ENCODE measurements at places on chromosomes 3 and 15.

- DNase-seq, result no peak
These were observed at the start of gene DUSP7 for GRCh38 chr3:52056521-52056967. Gene DUSP7, minus strand, starts transcription at chr3:52056571. Its CDS starts 205 bp downstream, at chr3:52056366.

DNA sequence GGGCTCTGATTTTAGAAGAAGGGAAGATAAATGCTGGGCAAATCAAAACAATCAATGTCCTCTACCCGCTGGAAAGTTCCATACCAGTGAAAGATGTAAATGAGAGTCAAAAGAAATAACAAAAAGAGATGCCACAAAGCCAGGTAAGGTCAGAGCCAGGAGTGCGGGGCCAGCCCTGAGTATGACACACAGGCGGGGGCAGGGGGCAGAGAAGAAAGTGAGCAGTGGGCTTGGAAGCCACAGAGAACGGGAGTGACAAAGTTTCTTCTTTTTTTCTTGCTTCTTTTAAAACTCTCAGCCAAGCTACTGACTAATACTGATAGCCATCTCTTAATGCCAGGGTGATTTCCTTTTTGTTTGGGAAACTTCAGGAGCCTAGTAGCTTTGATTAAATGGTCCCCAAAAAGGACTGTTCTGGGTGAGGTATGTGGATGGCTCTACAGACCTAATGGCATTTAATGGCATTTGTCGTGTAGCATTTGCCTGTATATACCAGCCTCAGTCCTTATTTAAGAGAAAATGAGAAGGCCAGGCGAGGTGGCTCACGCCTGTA is 23.1 kb upstream of the TSEN2 start:
- DNase-seq, result no peak

- no peak for DNase-seq
These were observed 79.6 kb upstream of the GADL1 start for GRCh38 chr3:30974071-30974470.

- no peak for DNase-seq
These were observed 256.2 kb upstream of the IL12A start for GRCh38 chr3:159732172-159733111.

DNA sequence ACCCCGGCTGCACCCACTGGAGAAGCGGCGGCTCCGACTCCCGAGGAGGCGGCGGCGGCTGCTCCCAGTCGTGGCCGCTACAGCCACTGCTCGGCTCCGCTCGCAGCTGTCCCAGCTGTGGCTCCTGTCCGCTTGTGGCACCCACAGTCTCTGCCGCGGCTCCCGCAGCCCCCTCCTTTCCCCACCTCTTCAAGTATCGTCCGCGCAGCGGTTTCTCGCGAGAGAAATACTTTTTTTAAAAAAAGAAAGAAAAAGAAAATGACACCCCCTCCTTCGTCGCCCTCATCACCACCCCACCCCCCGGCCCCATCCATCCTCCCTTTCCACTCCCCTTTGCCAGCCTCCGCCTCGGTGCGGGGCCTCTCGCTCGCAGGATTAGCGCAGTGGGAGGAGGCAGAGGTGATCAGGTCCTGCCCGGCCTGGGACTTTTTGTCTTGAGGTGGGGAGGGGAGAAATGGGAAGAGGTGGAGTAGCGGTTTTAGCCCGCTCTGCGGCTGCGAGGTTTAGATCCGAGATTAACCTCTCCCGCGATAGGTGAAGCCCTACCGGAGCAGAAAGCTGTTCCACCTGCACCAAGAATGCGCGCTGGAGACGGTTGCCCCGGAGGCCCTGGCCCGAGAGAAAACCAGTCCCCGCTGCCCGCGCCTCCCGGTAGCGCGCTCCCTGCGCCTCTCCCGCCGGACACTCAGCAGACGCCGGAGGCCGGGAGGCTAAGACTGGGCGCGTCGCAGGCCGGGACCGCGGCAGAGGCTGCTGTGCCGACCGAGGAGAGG is at the start of gene FBN1:
TSS of gene FBN1 (minus strand) at position 152 of the 773 bp plus-strand sequence. CDS start 940 bp downstream, outside the sequence.
- DNase-seq, result no peak

GRCh38 chr15:93614386-93615104 is 525.5 kb upstream of the RGMA start:
- DNase-seq, result no peak

- no peak for DNase-seq
These were observed 31.9 kb downstream of the SLMAP start for GRCh38 chr3:57787867-57788623.

GRCh38 chr3:21839592-21839991 is 88.6 kb upstream of the ZNF385D start:
- DNase-seq, result no peak
